ENCODE measurements at places on chromosomes 3 and 15. TPM values are rescaled to one million over a fixed set of nuclear protein-coding genes. Genes with fewer than 3 reads are reported as not detected.

- DNase-seq = no peak
Observed at GRCh38 chr15:85525755-85526154, 145.4 kb downstream of the AKAP13 start.

GRCh38 chr15:57319226-57319918 lies 56.9 kb upstream of the CGNL1 start:
- no peak for DNase-seq

DNA sequence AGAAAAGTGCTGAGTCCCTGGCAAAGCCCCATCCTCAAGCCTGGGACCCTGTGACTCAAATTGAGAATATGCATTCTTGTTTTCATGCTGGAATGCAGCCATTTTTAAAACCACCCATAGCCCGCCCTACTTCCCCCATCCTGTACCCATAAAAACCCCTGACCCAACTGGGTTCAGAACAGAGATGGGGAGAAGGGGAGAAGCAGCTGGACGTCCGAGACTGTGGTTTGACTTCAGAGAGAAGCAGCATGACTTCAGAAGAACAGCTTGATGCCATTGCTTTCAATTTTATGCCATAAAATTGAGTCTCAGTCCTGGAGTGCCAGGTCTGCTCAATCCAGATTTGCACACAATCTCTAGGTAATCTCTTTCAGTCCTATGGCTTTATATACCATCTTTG lies 78.2 kb downstream of the BCHE start:
- no peak for DNase-seq

- DNase-seq = no peak
Observed at GRCh38 chr3:195208183-195208582, 62.8 kb downstream of the XXYLT1 start.

DNA sequence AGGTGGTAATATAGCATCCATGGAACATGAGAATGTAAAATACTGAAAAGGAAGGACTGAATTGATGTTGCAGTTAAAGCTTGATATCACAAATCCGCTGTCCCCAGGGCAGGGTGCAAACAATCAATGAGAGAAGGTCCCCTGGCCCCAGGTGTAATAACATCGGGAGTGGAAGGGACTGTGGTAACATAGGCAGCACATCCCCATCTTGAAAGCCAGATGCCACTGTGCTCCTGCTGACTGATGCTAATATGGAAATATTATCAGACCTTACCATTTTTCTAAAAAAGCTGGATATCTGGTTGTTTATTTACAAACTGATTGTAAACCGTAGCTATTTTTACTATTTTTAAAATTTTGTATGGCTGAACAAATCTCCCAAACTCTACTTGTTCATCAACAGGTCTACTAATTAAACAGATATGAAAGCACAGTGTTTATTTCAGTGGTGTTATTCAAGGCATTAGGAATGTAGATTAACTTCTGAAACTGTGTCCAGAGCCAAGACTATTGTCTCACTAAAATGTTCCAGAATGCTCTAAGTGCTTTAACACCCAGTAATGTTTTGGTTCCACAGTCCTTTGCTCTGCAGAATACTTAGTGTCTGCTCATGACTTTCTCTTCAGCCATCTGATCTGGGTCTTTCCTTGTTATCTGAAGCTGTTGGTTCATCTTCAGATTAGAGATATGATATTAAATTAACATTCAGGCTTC lies 386.0 kb upstream of the RARB start:
- DNase-seq = no peak

DNA sequence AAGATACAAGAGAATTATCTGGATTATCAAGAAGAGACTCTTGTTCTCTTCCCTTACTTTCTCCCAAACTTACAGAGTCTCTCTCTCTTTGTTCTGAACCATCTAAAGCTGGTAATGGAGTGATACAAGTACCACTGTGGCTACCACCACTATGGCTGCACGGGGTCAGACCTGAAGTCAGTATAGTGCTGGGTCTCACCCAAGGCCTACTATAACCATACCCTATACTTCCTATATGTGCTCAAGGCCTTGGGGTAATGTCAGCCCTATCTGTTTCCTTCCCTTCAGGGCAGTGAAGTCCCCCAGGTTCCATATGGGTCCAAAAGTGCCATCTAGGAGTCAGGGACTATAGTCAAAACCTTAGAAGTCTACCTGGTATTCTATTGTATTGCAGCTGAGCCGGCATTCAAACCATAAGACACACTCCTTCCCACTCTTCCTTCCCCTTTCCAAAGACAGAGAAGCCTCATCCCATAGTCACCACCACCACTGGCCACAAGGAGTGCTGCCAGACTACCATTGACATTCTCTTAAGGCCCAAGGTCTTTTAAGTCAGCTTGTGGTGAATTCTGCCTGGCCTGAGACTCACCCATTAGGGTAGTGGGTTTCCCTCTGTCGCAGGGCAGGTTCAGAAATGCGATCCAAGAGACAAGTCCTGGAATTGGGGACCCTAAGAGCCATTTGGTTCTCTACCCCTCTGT lies 615.0 kb upstream of the NECTIN3 start:
- DNase-seq = peak; percentile 11

- no peak for DNase-seq
Observed at GRCh38 chr3:134437211-134437752, 48.5 kb downstream of the ANAPC13 start.

The CD86 gene
- total RNA-seq = not detected

- DNase-seq = no peak
Observed at GRCh38 chr15:26894181-26894580, 27.3 kb downstream of the GABRA5 start.

The TNFAIP8L3 gene
- 0.05 TPM for total RNA-seq

DNA sequence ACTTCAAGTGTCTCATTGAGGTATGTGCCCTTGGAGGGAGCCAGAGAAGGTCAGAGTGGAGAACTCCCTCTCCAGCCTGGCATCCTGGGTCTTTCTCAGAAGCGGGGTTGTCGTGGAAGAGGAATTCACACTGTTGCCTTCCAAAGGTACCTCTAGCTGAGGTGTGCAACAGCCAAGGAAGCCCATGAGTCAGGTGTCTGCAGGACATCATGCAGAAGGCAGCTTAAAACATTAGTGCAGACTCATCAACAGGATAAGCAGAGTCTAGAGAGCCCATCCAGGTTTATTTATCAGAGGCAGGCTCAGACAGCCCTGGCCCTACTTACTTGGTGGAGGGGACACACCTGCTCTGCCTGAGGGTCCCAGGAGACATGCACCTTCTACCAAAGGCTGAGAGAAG lies 95.6 kb upstream of the TPM1 start:
- no peak for DNase-seq

DNA sequence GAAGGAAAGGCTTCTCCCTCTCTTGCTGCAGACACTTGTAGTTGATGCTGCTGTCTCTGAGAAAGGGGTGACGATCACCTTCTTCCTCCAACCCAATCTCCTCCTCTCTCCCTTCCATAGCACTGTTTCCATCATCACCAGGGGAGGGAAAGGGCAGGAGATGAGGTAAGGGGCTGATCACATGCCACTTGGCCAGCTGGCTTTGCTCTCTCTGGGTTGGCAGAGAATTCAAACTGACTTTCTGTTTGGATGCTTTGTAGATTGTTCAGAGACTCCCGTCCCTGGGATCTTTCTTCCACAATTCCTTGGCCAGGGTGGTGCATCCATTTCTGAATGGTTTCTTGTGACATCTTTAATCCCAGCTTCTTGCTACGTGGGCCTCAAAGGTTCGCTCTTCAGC lies 43.2 kb upstream of the ZNF148 start:
- DNase-seq = no peak

GRCh38 chr3:183108470-183108869 lies 9.2 kb upstream of the MCCC1 start:
- DNase-seq = no peak

DNA sequence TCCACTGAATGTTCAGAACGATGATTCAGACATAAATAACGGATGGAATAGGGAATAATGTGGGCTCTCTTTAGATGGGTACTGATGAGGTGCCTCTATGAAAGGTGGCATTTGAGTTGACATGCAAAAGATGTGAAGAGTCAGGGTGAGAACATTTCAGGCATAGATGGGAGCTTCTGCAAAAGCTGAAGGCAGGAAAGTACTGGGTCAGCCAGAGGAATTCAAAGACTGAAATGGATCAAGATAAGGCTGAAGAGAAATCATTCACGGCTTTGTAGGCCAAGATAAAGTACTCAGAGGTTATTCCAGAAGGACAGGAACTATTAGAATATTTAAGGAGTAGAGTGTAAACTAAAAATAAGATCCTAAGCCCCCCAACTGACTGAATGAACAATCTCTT lies 189.6 kb upstream of the MCTP2 start:
- no peak for DNase-seq

GRCh38 chr3:1798711-1799405 lies 299.8 kb upstream of the CNTN4 start:
- no peak for DNase-seq

DNA sequence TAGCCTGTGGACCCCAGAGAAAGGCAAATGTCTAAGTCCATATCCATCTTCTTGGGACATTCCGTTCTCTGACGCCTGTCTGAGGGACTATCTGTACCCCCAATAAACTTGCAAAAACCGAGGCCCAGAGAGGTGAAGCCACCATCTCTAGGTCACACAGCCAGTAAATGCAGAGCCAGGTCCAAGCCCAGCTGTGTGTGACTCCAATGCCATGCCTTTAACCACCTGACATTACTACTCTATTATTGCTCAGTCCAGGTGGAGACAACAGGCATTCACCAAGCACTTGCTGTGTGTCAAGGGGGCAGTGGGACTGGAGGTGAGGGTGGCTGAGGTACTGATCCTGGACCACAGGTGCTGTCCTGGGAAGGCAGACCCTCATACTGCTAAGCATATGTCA lies 25.4 kb downstream of the CYP8B1 start:
- DNase-seq = no peak

The IGSF11 gene
- total RNA-seq = 0.41 TPM

GRCh38 chr3:134057006-134057653 lies 27.4 kb upstream of the SLCO2A1 start:
- no peak for DNase-seq

DNA sequence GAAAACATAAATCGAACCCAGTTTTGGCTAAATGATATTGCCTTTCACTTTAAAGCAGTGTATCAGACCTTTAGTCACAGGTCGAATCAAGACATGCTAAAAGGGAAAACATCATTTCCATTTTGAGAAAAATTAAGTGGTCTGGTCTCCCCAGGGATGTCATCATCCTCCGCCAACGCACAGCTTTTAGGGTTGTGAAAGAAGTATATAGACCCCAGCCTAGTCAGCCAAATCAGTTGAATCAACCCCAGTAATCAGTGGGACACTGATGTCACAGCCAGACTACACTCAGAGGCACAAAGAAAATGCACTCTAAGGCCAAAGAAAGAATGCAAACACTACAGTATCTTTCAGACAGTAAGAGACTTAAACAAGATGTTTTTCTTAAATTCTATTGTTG lies 187.4 kb downstream of the ZIC4 start:
- DNase-seq = no peak

The NCBP2 gene
- 102 TPM for total RNA-seq

- DNase-seq = no peak
Observed at GRCh38 chr15:44500555-44500954, 36.4 kb upstream of the EIF3J start.

- DNase-seq = no peak
Observed at GRCh38 chr3:14518893-14519292, 21.2 kb downstream of the GRIP2 start.

GRCh38 chr3:192079098-192079497 lies 618.1 kb downstream of the PYDC2 start:
- DNase-seq = peak; percentile 27

DNA sequence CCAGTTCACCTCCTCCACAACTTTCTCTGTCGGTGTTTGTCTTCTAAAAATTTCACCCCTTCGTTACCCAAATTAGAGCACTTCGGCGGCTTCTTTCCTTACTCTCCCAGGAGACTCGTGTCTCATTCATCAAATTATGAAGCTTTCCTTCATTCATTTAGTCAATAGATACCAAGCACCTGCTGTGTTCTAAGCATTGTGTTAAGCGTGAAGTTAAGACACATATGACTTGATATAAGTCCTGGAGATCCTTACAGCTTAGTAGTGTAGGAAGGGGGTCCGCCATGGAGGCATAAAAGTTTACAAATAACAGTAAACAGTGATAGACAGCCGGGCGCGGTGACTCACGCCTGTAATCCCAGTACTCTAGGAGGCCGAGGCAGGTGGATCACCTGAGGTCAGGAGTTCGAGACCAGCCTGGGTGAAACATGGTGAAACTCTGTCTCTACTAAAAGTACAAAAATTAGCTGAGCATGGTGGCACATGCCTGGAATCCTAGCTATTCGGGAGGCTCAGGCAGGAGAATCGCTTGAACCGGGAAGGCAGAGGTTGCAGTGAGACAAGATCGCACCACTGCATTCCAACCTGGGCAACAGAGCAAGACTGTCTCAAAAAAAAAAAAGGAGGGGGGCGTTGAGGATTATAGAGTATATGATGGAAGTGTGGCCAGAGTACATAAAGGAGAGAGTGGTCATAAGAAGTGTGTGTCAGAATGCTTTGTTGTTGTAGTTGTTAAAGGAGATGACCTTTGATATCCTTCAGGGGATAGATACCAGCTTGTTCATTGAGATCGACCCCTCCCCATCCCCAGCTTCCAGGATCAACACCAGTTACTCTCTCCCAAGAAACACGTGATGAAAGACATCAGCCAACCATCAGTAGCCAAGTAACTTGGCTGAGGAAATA lies 744 bp upstream of the CCDC32 start:
- no peak for DNase-seq

The SLC12A1 gene
- not detected for total RNA-seq

DNA sequence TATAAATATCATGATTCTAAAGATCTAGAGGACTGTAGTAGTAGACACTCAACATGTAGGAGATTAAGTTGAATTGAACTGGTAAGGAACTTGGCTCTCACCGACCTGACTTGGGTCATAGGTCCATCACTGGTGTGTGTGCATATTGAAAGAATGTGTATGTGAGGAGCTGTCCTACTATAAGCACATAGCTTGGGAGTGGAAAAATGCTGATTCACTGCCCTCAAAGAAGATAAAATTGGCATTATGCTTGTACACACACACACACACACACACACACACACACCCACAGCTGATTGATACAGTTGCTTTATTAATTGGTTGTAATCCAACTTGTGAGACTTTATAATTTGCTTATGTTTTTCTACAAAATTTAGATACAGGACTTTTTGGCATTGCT lies 411.0 kb upstream of the NR2F2 start:
- DNase-seq = no peak

- peak; percentile 91 for DNase-seq
Observed at GRCh38 chr15:70493787-70494516, 269.4 kb downstream of the UACA start.

The FAM107A gene
- 2.0 TPM for total RNA-seq

- peak; percentile 26 for DNase-seq
Observed at GRCh38 chr3:128432971-128433836, 33.5 kb downstream of the DNAJB8 start.

GRCh38 chr3:143775459-143775858 lies 72.8 kb downstream of the SLC9A9 start:
- peak; percentile 60 for DNase-seq

DNA sequence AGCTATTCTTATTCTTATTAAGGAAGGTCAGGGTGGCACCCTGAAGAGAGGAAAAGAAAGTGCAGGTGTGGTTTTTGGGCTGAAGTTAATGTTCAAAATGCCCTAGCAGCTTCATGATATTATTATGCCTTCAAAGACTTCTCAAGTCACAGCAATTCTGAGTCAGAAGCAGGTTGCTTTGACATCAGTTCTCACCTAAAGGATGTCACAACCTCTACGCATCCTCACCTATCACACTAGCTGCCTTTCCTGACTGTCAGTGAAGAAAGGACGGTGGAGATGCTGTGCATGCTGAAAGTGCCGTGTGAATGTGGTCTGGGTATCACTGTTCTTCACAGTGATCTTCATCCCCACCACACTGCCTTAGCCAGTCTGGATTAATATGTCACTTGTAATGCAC lies 49.6 kb downstream of the NPTN start:
- DNase-seq = no peak

GRCh38 chr3:16913264-16913580 lies 28.5 kb downstream of the PLCL2 start:
- no peak for DNase-seq

Data from SJCRH30 (cell line).